ENCODE measurements at places on chromosomes 1 and 21.

- DNase-seq = no peak
Observed at GRCh38 chr21:32383812-32384211, 9.0 kb downstream of the URB1 start.

DNA sequence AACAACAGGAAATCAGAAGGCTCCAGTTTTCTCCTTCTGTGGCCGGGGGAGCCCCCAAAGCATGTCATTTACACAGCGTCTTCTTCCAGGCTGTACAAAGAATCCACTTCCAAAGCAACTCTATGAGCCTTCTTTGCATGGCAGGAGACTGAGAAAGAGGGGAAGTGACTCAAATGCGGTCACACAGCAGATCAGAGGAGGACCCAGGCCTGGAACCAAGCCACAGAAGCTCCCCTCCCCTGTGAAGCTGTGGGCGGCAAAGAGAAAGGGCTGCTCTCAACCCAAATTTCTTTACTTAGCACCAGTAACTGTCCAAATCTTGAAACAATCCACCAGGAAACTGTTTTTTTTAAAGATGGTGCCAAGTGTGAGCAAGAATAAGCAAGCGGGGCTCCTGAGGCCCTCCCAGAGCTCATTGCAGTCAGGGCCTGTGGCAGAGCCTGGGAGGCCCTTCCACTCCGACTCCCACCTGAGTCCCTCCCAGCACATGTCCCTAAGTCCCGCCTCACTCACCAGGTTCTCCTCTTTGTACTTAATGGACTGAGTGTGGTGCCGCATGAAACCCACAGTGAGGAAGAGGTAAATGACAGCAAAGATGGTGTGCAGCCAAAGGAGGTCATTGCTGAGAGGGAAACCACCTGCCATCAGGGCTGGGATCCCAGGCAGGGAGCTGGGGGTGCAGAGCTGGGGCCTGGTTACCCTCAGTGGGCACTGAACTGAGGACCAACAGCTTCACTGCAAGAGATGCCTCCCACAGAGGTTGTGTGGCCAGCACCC is 15.9 kb downstream of the TMEM63A start:
- no peak for DNase-seq

- DNase-seq = no peak
Observed at GRCh38 chr1:234486858-234487840, 8.2 kb upstream of the TARBP1 start.

- DNase-seq = no peak
Observed at GRCh38 chr21:45723049-45723958, 79.8 kb downstream of the PCBP3 start.

GRCh38 chr1:190022709-190023108 is 455.0 kb downstream of the BRINP3 start:
- DNase-seq = no peak

DNA sequence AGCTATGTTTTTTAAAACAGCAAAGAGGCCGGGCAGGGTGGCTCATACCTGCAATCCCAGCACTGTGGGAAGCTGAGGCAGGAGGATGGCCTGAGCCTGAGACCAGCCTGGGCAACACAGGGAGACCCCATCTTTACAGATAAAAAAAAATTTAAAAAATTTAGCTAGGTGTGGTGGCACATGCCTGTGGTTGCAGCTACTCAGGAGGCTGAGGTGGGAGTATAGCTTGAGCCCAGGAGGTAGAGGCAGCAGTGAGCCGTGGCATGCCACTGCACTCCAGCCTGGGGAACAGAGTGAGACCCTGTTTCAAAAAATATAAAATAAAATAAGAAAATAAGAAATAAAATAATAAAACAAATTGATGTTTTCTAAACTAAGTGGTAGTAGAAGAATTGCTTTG is 8.4 kb downstream of the SLC35A3 start:
- DNase-seq = no peak

Measured in right kidney (tissue), 9 donors.